ENCODE measurements at places on chromosomes 13 and 19.
A peak's percentile ranks its signal among the peaks of the same experiment; 100 is the strongest.

GRCh38 chr19:11111117-11111770 lies 22.0 kb downstream of the LDLR start:
- no peak for DNase-seq

DNA sequence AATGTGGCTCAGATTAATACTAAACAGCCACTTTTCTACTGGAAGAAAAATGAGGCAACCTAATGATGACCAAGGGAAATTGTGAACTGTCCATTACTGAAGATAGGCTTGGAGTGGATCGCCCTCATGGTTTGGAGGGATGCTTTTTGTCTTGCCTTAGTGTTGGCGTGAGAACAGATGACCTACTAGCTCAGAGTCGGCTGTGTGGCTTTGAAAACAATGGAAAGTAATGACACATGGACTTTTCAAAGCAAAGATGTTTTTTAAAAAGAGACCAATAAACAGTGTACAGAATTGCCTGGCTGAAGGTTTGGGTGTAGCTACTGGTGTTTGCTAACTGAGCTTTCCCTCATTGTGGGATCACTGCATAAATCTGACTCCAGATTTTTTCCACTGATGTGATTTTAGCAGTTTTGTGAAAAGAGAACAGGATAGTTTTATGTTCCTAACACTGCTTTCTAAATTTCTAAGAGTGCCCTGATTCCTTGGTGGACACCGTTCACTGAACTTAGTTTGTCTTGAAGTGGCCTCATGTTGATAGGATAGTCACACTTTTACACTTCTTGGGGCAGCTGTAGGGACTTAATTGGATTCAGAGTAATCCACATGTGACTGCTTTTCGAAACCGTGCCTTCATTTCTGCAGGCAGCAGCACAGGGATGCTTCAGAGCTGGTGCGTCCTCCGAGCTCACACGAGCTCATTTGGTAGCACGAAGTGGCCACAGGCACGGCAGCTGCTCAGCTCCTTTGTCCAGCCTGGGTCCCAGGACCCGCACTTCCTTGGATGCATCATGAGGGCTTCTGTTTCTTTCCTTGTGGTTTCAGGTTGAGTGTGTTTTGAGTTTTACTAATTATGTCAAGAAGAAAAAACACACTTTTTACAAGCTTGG lies 4.3 kb downstream of the CEBPG start:
- DNase-seq = no peak

- DNase-seq = no peak
Observed at GRCh38 chr13:46179491-46179908, 2.5 kb downstream of the LCP1 start.

DNA sequence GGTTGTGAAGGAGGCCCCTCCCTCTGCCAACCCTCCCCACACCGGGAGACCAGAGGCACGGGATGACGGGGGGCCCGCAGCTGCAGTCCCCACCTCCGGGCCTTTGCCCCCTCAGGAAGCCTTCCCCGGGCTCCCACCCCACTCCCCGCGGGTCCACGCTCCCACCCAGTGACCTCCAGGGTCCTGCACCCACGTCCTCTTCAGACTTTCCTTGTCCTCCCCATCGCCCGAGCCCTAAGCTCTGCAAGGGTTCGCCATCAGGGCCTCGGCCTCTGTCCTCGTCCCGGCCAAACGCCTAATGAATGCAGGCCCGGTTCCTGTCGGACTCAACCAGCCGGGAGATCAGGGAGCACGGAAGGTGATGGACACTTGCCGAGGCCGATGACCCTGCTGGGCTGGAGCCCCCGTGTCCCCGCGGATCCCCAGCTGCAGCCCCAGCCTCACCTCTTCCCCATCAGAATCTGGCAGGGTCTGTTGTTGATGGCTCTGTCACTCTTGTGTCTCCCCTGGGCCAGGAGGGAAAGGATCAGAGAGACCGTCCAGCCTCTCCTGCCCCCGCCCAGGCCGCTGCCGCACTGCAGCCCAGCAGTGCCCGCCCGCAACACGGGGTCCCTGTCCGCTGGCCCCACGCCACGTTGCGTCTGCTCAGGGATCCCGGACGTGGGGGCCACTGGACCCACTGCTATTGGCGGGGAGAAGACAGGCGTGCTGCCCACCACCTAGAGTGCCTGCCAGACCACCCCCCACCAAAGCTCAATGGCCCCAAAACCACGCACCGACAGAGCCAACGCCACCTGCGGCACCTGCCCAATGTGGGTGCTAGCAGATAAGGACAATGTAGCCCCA lies 5.7 kb downstream of the ATP8B3 start:
- DNase-seq = no peak

GRCh38 chr19:10911579-10912363 lies 16.7 kb downstream of the YIPF2 start:
- no peak for DNase-seq

DNA sequence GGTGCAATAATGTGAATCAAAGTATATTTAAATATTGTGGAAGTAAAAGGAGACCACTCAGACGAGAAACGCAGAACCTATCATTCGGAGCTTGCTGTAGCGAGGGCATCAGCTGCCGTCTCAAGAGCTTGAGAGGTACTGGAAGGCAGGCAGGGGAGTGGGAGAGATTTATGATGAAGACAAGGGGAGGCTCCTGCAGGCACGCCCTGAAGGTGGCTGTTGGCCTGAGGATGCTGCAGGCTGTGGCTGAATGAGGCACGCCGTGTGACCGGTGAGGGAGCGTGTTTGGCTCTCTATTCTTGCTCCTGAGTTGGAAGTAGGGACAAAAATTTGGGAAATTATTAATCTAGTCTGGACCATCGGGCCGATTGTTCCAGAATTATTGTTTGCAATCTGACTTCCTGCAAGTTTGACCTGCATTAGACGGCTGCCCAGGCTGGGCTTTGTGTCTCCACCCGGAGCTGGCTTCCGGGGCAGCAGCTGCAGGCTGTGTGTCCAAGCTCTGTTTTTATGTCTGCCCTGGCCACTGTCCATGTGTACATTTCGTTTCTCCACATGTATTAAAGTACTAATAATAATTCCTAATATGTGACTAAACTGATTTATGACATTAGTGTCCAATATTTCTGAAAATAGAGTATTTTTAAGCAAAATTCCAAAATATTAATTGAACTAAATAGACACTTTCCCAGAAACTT lies 91.1 kb upstream of the ANKRD10 start:
- no peak for DNase-seq

DNA sequence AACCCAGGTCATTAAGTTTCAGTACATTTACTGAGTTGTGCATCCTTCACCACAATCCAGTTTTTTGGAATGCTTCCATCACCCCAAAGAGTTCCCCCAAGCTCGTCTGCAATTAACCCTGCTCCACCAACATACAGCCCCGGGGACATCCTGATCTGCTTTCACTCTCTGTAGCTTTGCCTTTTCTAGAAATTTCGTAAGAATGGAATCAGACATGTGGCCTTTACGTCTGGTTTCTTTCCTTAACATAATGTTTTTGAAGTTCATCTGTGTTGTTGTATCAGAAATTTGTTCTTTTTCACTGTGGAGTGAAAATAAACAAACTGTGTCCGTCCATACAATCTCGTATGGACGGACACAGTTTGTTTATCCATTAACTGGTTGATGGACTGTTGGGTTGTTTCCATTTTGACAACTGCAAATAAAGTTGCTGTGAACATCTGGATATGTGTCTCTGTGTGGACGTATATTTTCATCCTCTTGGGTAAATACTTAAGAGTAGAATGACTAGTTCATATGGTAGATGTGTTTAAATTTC lies 2.9 kb downstream of the KLHL26 start:
- DNase-seq = no peak

DNA sequence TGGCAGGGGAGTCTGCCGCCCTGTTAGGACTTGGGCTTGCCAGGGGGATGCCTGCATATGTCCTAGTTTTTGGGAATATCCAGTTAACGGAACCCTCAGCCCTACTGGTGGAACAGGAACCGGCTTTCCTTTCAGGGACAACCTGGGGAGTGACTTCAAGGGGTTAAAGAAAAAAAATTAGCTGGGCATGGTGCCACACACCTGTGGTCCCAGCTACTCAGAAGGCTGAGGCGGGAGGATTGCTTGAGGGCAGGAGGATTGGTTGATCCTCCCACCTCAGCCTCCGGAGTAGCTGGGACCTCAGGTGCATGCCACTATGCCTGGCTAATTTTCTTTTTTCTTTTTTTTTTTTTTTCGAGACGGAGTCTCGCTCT lies 22.5 kb downstream of the LDLR start:
- no peak for DNase-seq

DNA sequence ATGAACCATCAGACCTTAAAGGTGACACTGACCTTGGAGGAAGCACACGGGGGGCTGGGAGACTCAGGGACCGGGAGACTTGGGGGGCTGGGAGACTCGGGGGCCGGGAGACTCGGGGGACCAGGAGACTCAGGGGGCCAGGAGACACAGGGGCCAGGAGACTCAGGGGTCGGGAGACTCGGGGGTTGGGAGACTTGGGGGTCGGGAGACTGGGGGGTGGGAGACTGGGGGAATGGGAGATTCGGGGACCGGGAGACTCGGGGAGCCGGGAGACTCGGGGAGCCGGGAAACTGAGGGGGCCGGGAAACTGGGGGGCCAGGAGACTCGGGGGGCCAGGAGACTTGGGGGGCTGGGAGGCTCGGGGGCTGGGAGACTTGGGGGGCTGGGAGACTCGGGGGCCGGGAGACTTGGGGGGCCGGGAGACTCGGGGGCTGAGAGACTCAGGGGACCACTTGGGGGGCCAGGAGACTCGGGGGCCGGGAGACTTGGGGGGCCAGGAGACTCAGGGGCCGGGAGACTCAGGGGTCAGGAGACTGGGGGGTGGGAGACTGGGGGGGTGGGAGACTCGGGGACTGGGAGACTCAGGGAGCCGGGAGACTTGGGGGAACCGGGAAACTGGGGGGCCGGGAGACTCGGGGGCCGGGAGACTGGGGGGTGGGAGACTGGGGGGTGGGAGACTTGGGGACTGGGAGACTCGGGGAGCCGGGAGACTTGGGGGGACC lies 62.9 kb downstream of the RASA3 start:
- DNase-seq = no peak

DNA sequence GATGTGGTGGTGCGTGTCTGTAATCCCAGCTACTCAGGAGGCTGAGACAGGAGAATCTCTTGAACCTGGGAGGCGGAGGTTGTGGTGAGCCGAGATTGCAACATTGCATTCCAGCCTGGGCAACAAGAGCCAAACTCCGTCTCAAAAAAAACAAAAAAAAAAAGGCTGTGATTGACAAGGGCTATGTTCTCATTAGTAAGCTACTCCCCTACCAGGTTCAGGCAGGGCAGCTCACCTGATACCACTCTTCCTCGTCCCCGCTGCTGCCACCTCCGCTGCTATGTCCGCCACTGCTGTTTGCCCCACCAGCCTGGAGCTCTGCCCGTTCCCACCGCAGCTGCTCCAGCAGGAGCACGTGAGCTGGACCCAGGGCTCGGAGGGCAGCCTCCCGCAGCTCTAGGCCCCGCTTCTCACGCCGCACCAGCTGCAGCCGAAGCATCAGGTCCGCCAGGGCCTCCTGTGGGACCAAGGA lies 9.4 kb downstream of the USHBP1 start:
- no peak for DNase-seq

DNA sequence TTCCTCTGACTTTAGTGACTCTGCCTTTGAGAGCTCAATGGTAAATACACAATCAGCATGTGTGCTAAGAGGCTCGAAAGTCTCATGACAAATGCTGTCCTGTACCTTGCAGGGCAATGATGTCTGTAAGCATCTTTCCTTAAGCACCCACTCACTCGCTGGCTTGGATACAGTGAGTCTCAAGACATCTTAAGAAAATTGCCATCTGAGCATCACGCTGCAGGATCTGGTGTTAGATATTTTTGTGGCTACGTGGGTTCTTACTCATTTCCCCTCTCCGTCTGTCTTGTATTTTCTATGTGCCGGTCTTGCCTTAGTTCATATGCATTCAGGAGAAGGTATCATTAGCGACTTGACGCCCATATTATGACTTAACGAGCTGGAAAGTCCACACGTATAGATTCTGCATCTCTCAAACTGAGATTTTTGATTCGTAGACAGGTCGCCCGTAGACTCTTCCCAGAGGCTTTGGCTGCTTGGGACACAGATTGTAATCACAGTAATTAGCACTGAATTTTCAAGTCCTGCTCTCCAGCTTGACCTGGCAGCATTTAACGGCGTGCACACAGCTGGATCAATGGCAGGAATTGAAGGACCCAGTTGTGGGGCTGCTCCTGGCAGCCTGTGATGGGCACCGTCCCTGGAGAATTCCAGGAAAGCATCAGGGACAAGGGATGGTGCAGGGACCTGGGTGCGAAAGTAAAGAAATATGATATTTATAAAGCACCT lies 231.2 kb downstream of the ZIC5 start:
- DNase-seq = no peak

DNA sequence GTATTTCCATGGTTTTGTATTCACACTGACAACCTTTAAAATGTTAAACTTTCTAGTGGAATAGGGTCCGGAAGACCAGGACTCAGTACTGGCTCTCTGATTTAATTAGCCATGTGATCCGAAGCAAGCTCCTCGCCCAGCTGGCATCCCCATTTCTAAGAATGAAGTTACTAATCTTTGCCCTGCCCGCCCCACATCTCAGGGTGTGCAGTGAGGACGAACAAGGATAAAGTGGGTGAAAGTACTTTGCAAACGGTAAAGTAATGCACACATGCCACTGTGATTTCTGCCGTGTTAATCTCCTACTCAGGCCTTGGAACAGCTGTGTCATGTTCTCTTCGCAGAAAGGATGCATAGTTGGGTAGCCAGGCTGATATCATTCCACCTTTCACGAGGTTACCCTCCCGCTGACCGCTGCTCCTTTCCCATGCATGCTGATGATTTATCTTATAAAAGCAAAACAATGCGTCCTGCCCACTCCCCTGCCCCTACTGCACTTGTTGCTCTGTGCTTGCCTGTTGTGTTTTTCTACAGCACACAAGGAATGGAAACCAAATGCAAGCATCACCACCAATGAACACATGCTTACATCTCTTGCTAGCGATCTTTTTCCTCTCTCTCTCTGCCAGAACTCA lies 539.0 kb downstream of the EFNB2 start:
- DNase-seq = no peak

GRCh38 chr13:30364876-30365275 lies 57.4 kb upstream of the UBE2L5 start:
- no peak for DNase-seq

- no peak for DNase-seq
Observed at GRCh38 chr13:22161871-22162270, 491.0 kb downstream of the FGF9 start.

GRCh38 chr13:114130131-114130836 lies 2.1 kb downstream of the RASA3 start:
- DNase-seq = peak; percentile 9

GRCh38 chr19:30492586-30493270 lies 120.5 kb downstream of the ZNF536 start:
- DNase-seq = no peak
